ENCODE measurements at places on chromosomes 1 and 21.
A peak's percentile ranks its signal among the peaks of the same experiment; 100 is the strongest.

GRCh38 chr1:212878418-212878817 is 20.3 kb downstream of the FLVCR1 start:
- DNase-seq = no peak

GRCh38 chr1:188281921-188282320 is 1453.2 kb downstream of the PLA2G4A start:
- DNase-seq = no peak

GRCh38 chr1:63269571-63269970 is 52.8 kb upstream of the FOXD3 start:
- DNase-seq = no peak

GRCh38 chr21:33825915-33826314 is 89.7 kb downstream of the ATP5PO start:
- DNase-seq = no peak

- no peak for DNase-seq
Measured at GRCh38 chr1:2876846-2877245, 75.4 kb upstream of the TTC34 start.

GRCh38 chr1:93738075-93738622 is 56.5 kb upstream of the BCAR3 start:
- DNase-seq = no peak

DNA sequence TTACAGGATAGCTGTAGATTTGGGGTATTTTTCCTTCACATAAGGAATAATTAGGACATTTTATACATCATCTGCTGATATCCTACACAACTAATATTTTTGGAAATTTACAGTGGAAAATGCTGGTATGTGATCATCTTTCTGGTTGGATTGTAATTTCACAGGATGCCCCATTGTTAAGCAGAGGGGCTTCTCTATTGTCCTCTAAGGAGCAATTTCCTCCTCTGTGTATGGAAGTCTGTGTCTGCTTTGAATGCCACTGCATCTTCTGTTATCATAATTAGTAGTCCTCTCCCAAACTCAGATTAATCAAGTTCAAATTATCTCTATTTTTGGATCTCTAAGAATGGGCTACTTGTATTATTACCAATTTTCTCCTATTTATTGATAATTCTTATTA is 988.1 kb upstream of the B3GALT2 start:
- no peak for DNase-seq

- DNase-seq = no peak
Measured at GRCh38 chr1:232548691-232549090, 81.2 kb downstream of the SIPA1L2 start.

DNA sequence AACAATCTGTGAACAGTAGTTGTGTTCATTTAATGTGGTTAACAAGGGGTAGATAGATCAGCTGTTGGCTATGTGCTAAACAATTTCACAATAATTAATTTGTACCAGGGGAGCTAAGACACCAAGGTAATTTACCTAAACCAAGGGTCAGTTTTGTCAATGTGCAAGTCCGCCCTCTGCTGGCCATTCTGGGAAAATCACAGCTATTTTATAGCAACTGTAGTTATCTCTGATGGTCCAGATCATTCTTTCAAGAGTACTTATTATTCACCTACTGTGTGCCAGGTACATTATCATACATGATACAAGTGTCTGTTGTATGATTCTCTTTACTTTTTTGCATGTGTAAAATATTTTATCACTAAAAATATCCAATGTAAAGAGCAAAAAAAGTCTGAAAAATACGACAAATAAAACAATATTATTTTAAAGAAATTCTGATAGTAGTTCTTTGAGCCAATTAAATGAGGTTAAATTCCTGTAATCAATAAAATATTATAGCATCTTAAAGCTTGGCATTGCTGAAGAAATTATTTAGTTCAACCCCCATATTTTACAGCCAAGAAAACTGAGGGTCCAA is 312.3 kb upstream of the FAM78B start:
- peak; percentile 30 for DNase-seq

DNA sequence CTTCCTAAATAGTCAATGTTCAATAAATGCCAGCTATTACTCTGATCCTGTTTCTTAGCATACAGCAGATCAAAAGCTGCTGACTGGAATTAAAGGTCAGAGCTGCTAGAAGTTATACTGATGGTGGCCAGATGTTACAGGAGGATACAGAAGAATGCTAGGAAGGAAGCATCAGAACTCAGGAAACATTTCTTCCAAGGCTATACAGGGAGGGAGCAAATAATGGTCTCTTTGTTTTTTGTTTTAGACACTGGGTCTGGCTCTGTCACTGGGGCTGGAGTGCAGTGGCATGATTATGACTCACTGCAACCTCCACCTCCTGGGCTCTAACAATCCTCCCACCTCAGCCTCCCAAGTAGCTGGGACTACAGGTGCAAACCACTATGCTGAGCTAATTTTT is 175.5 kb downstream of the RGS7 start:
- no peak for DNase-seq

GRCh38 chr1:159084152-159084551 is 7.6 kb upstream of the AIM2 start:
- no peak for DNase-seq

DNA sequence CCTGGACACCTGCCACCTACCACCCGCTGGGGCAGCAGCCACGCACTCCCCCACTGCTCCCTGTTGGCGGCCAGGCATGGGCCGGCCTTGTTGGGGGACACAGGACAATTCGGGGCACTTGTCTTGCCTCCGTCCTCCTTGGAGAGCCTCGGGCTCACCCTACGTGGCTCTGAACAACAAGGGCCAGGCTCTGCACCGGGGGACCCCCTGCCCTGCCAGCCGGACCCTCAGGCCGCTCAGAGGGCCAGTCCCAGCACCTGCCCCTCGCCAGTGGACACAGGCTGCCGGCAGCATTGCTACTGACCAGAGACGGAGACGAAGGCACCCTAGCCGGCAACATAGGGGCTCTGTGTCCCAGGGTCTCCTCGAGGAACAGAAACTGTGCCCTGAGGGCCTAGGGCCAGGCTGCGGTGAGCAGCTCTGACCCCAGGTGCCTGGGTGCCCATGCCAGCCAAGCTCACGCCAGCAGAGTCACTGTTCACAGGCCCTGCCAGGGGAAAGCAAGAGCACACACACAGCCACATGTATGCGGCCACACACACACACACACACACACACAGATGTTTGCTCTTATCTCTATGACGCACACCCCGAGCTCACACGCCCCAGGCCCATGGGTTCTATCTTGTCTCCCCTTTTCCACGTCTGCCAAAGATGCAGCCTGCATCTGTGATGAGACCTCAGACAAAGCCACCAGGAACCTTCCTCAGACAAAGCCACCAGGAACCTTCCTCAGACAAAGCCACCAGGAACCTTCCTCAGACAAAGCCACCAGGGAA is 45.9 kb downstream of the MORN1 start:
- DNase-seq = no peak

- no peak for DNase-seq
Measured at GRCh38 chr1:170377440-170377839, 154.5 kb upstream of the GORAB start.

- DNase-seq = no peak
Measured at GRCh38 chr1:236154671-236155398, 12.5 kb downstream of the GPR137B start.
